ENCODE measurements at places on chromosomes 2 and 18.

DNA sequence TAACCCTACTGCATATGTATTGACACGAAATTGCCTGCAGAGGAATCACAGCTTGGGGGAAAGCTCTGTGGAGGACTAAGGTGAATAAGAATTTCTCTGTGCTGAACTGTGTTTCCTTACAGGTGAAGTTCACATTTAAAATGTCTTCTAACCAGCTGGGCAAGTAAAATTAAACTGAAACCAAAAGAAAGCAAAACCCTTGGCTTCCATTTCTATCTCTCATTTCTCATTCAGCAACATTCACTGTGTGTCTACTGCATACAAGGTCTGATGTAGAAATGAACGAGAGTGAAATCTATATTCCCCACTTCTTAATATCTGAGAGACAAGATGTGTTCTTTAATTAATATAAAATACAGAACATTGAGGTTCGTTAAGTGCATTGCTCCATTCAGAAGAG is 397.3 kb downstream of the SOX11 start:
- DNase-seq, result no peak

- DNase-seq, result no peak
Observed at GRCh38 chr2:35973132-35973736, 382.3 kb upstream of the CRIM1 start.

DNA sequence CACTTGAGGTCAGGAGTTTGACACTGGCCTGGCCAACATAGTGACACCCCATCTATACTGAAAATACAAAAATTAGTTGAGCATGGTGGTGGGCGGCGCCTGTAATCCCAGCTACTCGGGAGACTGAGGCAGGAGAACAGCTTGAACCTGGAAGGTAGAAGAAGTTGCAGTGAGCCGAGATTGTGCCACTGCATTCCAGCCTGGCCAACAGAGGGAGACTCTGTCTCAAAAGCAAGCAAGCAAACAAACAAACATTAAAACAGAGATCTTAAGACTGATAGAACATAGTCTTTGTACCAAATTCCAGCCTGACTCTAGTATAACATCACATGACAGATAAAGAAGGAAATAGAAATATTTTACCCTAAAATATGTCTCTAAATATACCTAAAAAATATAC is 168.1 kb downstream of the PTPRM start:
- DNase-seq, result no peak

DNA sequence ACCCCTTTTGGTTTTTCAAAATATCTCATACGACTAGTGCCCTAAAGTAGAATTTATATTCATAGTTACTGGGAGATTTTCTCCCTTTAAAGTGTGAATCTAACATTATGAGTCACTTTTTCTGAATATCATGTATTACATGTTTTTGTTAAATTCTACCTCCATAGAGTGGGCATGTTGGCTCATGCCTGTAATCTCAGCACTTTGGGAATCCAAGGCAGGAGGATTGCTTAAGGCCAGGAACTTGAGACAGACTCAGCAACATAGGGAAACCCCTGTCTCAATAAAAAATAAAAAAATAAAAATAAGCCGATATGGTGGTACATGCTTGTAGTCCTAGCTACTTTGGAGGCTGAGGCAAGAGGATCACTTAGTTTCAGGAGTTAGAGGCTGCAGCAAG is 45.3 kb upstream of the UNC80 start:
- no peak for DNase-seq

DNA sequence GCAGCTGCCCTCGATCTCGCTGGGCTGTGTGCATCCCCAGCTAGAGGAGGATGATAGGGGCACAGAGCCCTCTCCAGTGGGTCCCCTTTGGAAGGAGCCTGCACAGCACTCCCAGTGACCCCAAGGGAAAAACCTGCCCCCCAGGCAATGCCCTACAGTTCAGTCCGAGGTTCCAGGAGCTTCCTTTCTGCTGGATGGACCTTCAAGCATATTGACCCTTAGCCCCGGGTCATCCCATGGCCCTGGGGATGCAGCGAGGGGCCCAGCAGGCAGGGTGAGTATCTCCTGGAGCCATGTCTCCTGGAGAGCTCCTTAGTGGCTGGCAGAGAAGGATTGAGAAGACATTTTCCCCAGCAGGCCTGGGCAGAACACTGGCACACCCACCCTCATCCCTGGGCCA is 45.4 kb upstream of the CTDP1 start:
- no peak for DNase-seq

DNA sequence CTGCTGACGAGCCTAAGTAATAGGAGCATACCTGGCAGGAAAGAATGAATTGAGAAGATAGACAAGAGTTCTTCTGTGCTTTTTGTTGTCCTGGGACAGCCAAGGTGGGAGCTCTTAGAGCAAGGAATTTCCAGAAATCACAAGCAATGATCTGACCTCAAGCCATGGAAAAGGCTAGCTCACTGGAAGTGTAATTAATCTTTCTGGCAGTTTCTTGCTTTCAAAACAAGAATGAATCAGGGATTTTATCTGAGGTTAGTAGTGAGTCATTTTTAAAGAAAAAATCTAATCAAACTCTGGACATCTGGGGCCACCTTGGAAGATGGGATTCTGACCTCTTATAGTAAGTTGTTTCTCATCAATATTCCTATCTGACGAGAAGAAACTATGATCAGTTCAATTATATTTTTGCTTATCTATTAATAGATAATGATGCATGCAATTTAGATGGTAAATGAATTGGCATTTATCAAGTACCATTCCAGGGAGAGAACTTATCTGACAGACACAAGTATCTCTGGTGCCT is 98.0 kb downstream of the ADCYAP1 start:
- DNase-seq, result no peak

DNA sequence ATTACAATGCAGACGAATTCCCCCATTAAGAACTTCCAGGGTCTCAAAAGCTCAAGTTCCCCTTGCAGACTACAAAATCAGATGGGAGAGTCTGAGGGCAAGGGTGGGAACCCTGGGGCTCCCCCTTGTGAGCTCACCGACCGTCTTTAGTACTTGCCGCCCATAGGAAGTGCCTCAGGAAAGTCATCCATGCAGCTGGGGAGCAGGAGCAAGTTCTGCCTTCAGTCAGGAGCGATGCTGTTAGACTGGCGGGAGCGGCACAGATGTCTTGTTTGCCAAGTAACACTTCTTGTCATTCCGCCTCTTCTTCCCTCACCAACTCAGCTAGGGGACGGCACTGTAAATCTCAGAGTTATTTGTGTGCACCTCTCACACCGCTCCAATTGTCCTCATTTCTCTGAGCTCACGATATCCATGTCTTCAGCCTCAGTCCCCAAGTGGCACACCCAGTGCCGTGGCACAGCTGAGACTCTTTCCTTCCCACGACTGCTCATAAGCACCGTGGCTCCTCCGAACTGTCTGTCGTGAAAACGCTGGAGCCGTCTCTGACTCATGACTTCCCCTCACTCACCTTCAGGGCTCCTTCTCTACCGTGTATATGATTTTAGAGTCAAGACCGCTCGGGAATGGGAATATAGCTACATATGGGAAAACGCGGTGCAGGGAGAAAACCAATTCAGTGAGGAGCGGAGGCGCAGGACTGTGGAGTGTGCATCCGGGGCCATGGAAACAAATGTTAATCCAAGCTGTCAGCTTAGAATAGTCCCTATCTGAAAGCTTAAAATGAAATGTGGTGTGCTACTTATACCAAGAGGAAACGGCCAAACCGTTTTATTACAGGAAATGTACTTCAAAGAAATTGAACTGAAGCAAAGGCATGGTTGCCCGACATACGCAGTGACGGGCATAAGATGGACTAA is 34.0 kb downstream of the UXS1 start:
- no peak for DNase-seq

DNA sequence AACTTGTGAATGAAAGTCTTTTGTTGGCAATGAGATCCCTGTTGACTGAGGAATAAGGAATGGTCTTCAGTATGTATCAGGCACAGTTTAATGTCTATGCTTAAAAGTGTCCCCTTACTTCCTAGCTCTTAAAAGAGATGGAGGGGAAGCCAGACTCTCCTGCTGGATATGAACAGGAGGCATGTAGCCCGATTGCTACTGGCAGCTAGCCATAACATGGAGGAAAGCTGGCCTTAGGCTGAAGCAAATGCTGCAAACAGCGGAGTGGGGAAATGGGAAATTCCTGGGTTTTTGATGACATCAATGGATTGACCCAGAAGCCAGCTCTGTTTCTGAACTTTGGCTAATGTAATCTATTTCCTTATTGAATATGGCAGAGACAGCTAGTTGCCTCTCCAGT is 266.1 kb downstream of the SLC4A3 start:
- no peak for DNase-seq

GRCh38 chr2:72613931-72614330 is 211.9 kb downstream of the EXOC6B start:
- DNase-seq, result no peak

GRCh38 chr2:113922335-113922734 is 32.4 kb downstream of the ACTR3 start:
- DNase-seq, result no peak

DNA sequence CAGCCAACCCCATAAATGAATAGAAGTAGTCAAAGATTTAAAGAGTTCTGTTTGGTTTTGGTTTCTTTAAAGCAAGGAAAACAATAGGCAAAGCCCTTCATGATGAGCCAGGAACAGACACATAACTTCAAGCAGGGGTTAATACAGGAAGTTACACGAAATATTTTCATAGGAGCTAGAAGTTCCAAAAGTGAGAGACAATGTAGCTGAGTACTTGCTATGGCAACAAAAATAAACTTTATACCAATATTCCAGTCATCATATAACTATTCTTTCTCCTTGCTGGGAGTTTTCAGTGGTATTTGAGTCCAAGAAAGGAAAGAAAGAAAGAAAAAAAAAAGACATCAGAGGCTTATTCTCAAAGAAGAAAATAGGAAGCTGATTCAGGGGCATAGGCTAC is 56.2 kb downstream of the COBLL1 start:
- no peak for DNase-seq

- no peak for DNase-seq
Observed at GRCh38 chr2:3115301-3116042, 262.1 kb downstream of the EIPR1 start.

GRCh38 chr18:77985526-77986281 is 736.1 kb downstream of the GALR1 start:
- DNase-seq, result no peak

GRCh38 chr2:240517342-240517741 is 40.4 kb downstream of the ANKMY1 start:
- no peak for DNase-seq

- no peak for DNase-seq
Observed at GRCh38 chr2:171882089-171882769, 11.8 kb downstream of the SLC25A12 start.

DNA sequence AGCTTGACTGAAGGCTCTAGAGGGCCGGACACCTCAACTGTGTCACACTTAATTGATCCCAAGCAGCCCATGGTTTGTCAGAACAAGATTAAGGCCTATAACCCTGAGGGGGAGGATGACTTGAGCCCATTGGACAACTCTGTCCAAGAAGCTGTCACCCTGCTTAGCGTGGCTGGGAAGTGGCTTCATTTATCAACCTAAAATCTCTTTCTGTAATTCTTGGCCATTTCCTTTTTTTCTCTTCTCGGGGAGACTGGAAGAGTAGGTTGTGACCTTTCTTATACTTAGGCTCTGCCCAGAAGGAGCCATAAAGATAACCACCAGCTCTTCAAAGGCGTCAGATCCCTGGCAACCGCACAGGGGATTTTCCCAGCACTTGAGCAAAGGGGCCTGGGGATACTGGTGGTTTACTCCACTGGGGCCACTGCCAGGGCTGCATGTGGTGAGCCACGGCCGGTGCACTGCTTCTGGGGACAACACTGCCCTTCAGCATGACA is 265.5 kb downstream of the CYRIA start:
- DNase-seq, result no peak

GRCh38 chr2:37590119-37590571 is 81.3 kb downstream of the CDC42EP3 start:
- DNase-seq, result no peak

- no peak for DNase-seq
Observed at GRCh38 chr2:173607606-173608311, 253.1 kb downstream of the CDCA7 start.

- no peak for DNase-seq
Observed at GRCh38 chr2:70553334-70553583, 367 bp downstream of the TGFA start.

- no peak for DNase-seq
Observed at GRCh38 chr18:68438983-68439382, 275.9 kb downstream of the TMX3 start.

DNA sequence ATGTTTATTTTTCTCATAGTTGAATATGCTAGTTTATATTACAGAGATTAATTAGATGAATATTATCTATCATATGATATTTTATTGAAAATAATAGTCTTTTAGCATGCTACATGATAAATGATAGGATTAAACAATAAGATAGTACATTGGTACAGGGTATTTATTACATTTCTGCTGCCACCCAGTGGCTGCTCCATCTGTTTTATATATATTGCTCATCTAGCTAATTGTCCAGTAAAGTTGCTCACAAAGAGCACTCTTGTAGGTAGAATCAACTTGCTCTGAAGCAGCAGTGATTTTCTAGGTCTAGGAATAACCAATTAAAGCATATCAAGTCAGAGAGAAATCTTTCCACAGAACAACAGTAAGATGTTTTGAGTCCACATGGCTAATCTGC is 183.3 kb downstream of the ASXL3 start:
- DNase-seq, result no peak

GRCh38 chr2:240963868-240964703 is 34.3 kb upstream of the SNED1 start:
- DNase-seq, result no peak

DNA sequence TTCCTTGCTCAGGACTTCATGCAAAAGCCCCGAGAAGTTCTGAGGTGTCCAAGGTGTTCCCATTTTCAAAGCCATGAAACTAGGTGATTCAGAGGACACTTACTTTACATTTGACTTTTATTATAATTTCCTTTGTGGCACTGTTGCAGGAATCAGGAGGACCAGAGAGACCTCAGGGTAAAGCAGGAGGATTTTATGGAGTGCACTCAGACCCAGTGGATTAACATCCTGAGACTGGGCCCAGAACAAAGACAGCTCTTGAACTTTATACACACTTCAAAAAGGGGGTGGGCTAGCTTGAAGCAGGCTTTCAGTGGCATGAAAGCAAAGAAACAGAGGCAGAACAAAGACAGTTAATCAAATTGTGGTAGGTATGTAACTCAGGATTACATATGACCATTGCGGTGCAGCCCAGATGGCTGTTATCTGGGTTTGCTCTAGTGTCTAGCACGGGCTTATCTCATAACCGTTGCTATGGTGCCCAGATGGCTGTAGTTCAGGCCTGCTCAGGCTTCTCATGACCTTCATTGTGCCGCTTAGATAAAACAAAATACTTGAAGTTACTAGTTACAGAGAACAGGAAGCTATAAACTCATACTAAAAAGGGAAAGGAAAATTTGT is 39.4 kb downstream of the TMEM182 start:
- peak; percentile 69 for DNase-seq

GRCh38 chr2:239035997-239036731 is 188.3 kb downstream of the TWIST2 start:
- no peak for DNase-seq

DNA sequence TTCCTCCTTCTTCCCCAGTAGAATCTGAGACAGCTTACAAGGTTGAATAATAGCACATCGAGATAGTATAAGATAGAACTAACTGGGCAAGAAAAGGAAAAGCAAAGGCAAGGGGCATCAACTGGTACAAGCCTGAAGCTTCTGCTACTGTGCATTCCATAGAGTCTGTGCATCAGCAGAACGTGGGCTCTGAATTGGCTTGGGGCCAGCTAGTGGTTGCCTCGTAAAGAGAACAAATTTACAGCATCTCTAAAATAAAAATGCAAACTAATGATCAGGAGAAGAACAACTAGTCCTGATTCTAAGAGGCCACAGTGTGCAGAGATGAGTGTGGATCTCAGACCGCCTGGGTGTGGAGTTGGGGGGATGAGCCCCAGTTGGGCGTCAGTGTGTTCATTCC is 36.6 kb downstream of the UPP2 start:
- no peak for DNase-seq

- no peak for DNase-seq
Observed at GRCh38 chr2:45992021-45992740, 305.0 kb upstream of the EPAS1 start.
